ENCODE measurements at places on chromosomes 12 and 14.
A peak's percentile ranks its signal among the peaks of the same experiment; 100 is the strongest.

DNA sequence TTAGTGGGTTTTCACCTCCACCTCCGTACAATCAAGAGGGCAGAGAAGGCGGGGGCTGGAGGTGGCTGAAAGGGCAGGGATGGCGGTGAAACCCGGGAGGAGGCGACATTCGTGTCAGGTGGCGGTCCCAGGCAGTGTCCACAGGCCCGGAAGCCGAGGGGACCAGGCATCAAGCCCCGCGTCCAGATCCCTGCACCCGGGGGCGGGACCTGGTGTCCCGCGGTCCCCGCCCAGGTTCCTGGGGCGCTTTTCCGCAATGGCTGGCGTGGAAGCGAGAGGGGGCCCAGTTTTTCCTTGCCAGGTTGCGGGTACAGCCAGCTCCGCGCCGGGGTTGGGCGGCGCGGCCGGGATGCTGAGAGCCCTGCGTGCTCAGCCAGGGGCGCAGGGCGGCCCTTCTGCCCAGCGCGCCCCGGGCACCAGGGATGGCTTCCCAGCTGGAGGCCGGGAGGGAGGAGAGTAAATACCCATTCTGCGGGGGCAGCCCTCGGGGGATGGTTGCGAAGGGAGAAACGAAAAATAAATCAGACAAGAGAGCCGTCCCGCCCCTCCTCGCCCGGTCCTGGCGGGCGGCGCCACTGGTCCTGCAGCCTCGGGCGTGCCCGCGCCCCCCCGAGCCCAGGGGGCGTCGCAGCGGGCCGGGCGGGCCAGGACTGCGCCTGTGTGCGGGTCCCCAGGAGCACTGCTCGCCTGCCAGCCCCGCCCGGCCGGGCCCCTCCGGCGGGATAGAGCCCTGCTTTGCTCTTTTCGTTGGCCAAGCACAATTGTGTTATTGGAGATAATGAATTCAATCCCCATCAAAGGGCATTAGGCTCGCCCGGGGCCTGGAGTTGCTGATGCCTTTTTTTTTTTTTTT, 11.5 kb downstream of the FOXA1 start:
- DNase-seq = no peak

DNA sequence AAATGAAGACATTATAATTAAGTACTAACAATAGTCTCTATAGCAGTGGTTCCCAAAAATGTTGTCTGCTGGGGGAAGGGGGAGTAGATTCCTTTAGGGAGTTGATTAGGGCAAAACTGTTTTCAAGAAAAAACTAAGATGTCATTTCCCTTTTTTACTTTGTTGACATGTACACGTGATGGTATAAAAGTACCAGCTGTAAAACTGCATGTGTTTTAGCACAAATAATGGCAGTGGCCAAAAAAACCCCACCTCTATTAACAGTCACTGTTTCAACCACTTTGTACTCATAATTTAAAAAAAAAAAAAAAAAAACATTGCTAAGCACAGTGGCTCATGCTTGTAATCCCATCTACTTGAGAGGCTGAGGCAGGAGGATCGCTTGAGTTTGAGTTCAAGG, 61.7 kb downstream of the PPP1R12A start:
- no peak for DNase-seq

GRCh38 chr14:60977847-60978246, 3.0 kb downstream of the TRMT5 start:
- no peak for DNase-seq

- no peak for DNase-seq
Measured at GRCh38 chr12:103462675-103463074, 33.1 kb downstream of the C12orf42 start.

DNA sequence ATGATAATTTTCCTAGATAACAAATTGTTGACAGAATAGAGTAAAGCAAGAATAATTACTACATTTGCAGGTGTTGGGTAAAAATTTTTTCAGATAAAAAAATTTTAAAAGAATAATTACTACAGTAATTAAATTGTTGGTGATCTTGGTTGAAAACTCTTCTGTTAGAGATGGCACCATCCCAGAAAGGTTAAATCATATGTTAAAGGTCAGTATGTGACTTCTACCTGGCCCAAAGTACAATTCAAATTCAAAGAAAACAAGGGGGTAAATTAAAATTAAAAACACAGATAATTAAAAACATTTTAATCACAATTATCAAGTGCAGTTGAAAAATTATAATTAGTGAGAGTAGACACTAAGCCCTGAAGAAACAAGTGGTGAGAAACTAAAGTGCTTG, 18.1 kb upstream of the PIK3C2G start:
- DNase-seq = no peak

DNA sequence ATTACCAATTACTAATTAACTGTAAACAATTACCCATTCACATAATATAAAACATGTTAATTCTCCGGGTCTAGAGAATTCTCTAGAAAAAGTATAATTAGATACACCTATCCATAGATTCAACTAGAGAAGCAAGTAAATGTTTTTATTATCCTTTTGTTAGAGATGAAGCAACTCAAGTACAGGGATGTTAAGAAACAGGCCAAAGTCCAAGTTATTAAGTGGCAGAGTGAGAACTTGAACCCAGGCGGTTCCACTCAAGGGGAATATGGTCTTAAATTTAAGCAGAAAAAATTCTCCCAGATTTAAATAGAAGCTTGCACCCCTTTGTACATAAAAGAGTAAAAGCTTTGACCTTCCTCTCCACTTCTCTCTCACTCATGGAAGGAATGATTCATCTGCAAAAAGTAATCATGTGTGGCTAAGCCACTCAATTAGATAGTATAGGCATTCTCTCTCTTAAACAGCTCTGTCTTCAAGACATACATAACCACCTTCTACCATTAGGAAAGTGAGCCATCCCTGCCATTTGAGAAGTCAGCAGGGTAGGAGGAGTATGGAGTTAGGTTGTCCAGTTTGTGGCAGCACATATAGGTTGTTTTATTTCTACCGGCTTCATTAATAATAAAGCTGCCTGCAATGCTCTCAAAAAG, 34.1 kb downstream of the ERGIC2 start:
- no peak for DNase-seq

DNA sequence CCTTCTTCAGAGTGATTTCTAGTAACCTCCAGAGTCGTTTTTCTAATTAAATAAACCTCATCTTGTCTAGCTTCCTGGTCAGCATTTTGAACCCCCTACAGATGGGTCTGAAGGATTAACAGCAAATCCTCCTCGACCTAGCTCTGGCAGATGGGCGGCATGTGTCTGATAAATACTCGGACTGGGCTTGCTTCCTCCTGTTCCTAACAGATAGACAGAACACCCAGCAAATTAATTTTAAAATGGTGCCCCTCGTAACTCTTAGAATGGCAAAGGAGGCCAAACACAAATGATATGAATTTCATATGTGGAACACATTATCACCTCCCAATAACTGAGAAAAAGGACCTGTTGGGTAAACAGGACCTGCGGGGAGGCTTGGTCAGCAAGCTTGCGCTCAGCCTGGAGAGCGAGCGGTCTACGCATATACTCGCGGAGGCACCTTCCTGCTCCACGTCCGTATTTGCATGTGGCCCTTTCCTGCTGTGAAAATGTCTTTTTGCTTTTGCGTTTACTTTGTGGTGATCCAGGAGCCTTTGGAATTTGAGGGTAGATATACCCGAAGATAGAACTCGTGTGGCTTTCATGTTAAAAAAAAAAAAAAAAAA, 79.6 kb downstream of the OTX2 start:
- DNase-seq = no peak

- DNase-seq = no peak
Measured at GRCh38 chr12:118548887-118549509, 172.6 kb downstream of the SUDS3 start.

DNA sequence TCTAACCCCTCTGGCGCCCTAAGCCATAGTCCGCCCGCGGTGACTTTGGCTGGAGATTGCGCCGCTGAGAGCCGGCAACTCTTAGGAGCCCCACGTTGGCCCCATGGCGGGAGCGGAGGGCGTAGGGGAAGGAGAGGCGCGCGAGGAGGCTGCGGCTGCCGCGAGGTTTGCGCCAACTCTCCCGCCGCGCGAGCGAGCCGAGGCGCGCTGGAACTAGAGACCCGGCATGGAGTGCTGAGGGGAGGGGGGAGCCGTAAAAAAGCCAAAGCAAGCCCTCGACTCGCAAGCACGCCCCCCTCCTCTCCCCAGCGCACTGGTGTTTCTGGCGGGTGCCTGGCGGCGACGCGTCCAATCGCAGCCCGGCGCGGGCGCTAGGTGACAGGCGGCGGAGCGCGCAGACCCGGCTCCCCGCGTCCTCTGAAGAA, at the start of gene SYT10:
Gene SYT10, minus strand, starts transcription at position 233 of the 425 bp plus-strand sequence. CDS start 297 bp downstream, outside the sequence.
- no peak for DNase-seq

- no peak for DNase-seq
Measured at GRCh38 chr14:95364481-95365209, 44.9 kb upstream of the CLMN start.

DNA sequence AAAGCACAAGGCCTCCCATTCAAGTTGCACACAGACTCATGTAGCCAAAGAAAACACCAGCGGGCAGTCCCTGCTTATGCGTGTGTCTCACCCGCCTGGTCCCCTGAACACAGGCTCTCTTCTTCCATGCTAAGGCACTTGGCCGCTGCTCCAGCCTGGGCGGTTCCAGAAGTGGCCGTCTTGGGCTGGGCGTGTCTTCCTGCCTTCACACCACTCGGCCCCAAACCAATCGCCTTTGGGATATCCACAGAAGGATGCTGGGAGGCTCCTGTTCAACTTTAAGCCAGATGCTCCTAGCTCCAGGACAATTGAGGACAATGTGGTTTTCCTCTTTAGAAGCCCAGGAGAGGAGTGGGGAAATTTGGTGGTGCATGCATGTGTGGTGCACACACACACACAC, 2.2 kb downstream of the SCARB1 start:
- no peak for DNase-seq

DNA sequence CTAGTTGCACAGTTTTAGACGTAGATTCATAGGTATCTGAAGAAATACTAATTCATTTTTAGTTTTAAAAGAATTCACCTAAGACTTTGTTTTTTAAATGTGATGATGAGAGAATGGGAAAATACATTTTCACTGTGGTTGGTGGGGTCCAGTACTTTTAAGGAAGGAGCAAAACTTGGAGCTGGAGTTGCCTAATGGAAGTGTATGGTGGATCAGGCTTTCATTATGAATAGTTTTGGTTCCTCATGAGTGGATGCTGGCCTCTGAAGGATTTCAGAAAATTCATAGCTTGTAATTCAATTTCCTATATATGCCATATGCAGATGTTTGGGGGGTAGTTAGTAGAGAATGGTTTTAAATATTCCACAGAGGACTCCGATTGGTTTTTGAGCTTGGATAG, 27.1 kb downstream of the STK38L start:
- no peak for DNase-seq

DNA sequence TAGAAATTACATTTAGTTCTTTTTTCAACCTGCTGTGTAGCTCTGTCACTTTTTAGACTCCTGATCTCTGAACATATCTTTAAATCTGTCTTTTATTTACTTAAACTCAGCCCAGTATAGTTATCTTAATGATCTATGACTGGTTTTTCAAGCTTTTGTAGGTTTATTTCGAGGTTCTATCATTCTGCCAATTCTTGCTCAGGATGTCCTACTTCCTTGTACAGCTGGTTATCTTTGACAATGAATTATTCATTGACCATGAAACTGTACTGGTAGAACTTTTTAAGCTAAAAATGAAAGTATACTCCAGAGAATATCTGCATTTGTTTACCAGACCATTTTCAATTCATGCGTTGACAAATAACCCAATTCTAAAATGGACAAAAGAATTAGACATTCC, 37.8 kb downstream of the TC2N start:
- no peak for DNase-seq

- peak; percentile 2 for DNase-seq
Measured at GRCh38 chr12:30200864-30201263, 417.1 kb upstream of the TMTC1 start.

DNA sequence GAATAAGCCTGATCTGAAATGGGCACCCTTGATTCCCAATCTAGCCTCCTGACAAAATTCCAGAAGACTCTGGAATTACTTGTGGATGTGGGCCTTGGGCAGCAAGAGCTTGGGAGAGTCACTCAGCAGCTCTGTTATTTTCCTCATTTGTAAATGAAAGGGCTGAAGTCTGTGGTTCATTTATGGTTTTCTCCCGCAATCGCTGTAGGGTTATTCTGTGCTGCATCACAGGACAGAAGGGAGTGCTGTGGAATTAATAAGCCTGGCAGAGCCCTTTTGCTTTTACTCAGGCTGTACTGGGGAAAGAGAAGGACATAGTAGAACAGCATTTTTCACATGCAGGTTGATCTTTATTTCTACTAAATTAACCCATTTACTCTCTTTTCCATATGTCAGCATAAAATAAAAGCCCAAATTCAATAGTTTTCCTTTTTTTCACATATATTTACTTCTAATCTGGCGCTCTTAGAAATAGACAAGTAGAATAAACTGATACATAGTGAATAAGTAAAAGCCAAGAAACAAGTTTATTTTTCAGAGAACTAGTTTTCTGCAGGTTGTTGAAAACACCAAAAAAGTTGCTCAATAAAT, 49.2 kb downstream of the DUSP16 start:
- no peak for DNase-seq

GRCh38 chr14:51552275-51552674, 99.4 kb upstream of the FRMD6 start:
- DNase-seq = no peak

- DNase-seq = peak; percentile 34
Measured at GRCh38 chr12:49777800-49778748, 36.7 kb downstream of the TMBIM6 start.

DNA sequence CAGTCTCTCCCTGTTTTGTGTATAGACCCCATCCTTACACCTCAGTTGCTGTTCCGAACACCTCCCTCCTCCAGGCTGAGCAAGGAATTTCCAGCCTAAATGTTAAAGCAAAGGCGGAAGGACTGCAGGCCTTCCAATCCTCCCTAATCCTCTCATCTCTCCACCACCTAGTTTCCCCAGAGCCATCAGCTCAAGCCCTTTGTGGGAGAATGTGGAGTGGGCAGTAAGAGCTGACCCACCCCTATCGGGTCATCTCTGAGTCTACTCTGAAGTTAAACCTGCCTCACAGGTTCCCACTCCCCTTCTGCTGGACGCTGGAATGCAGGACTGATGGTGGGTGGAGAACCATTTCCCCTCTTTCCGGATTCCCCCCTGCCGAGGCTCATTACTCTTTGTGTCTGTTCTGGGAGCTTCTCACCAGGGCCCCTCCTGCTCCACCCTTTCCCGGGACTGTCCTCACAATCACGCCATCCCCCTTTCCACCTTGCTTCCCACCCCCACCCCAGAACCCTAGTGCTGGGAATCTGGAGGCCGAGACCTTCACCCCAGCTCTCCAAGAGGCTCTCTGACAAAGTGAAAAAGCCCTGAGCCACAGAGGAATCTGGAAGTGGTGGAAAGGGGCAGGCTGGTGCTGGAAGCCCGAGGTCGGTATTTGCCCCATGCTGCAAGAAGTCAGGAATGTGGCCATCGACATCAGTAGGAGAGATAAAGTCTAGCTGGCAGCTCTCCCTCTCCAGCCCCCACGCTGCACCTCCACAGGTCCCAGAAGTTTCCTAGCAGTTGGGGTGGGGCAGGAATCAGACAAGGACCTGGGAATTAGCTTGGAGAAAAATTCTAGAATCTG, 3.3 kb upstream of the KRT18 start:
- DNase-seq = peak; percentile 89

Data from fibroblast of villous mesenchyme (primary cell).